ENCODE measurements at places on chromosomes 7 and 10. TPM values are rescaled to one million over a fixed set of nuclear protein-coding genes. Genes with fewer than 3 reads are reported as not detected.

AGR2 gene
- 223 TPM for total RNA-seq

CYP2C19 gene
- total RNA-seq, result 141 TPM

IGFBP3 gene
- 14.4 TPM for total RNA-seq

WNT2 gene
- total RNA-seq, result not detected

PILRA gene
- total RNA-seq, result 9.5 TPM

GARIN1A gene
- 3.4 TPM for total RNA-seq

All from Peyer's patch (tissue), 4 donors.